ENCODE measurements at places on chromosomes 7 and 10.

- no peak for DNase-seq
Observed at GRCh38 chr10:96650958-96651357, 64.1 kb upstream of the TM9SF3 start.

DNA sequence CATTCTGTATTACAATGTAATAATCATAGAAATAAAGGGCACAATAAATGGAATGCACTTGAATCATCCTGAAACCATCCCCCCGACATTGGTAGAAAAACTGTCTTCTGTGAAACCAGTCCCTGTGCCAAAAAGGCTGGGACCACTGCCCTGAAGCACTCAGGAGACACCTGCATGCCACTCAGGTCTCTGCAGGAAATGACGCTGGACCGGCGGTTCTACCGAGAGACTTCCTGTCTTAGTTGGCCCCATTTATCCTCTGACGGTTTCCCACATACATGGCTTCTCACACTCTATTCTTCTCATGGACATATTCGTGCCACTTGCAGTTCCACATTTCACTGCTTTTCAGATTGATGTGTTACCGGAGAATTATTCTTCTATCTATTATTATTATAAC is 617.5 kb downstream of the SDK1 start:
- no peak for DNase-seq

- no peak for DNase-seq
Observed at GRCh38 chr10:52347327-52347667, 33.2 kb downstream of the DKK1 start.

DNA sequence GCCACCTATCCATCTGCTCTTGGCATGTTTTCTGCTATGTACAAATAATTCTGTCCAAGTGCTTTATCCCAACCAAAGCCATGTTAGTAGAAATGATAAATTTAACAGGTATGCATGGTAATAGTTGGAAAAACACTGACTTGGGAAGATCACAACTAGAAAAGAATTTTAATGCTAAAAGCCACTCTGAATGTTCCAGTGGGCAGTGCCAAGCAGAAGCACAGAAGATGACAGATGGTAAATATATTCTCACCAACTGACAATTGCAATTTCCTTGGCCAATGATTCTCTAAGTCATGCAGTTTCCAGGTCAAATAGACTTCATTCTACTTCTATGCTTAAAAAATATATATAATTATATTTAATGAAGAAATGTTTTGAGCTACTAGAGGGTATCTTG is 83.6 kb upstream of the SEMA3C start:
- DNase-seq, result no peak

GRCh38 chr7:150610233-150610632 is 22.0 kb downstream of the GIMAP6 start:
- no peak for DNase-seq

DNA sequence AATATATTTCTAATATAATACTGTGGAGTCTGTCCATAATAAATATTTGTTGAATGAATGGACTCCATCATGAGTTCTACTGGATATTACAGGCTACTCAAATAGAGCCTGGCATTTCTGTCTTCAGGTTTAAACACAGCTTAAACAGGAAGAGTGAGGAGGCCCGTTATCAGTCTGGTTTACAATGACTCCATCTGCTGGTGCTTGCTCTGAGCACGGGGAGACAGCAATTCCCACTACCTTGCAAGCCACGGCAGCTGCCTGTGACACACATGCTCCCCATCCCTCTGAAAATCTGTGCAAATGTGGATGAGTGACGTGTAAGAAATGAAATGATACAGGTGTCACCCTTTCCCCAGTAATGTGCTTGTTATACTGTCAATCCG is 293.5 kb upstream of the IMMP2L start:
- DNase-seq, result peak; percentile 23

- DNase-seq, result peak; percentile 49
Observed at GRCh38 chr7:74199551-74200355, 10.1 kb upstream of the LAT2 start.

- no peak for DNase-seq
Observed at GRCh38 chr10:128062331-128062880, 63.8 kb downstream of the MKI67 start.

DNA sequence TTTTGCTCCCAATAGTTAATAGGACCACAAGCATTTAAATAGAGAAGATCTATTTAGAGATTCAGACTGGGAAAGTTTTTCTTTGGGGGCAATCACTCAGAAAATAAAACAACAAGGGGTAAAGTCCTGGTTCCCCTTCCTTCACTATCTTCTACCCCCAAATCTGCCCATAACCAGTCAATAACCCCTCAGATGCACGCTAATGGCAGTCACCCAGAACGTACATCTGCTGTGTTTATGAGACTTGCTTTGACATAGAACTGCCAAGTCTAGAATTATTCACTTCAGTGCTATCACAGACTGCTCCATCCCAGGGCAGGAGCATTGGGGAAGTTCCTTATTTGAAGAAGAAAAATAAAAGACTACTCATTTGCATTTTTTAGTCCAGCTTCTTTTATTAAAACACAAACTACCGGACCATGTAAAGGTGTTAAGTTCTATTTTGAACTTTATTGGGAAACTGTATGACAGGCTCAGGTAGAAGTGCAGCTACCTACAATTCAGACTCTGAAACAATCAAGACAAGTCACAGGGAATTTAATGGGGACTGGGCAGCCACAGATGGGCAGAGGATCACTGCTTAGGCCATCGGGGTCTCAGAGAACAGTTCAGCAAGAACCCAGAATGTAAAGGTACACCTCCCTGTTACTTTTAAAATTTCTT is 38.4 kb downstream of the ANK3 start:
- DNase-seq, result peak; percentile 38

All from umbilical cord (tissue), 2 donors.